SW 1271 (cell line): ENCODE measurements at places on chromosomes 5 and 9.
A peak's percentile ranks its signal among the peaks of the same experiment; 100 is the strongest.

DNA sequence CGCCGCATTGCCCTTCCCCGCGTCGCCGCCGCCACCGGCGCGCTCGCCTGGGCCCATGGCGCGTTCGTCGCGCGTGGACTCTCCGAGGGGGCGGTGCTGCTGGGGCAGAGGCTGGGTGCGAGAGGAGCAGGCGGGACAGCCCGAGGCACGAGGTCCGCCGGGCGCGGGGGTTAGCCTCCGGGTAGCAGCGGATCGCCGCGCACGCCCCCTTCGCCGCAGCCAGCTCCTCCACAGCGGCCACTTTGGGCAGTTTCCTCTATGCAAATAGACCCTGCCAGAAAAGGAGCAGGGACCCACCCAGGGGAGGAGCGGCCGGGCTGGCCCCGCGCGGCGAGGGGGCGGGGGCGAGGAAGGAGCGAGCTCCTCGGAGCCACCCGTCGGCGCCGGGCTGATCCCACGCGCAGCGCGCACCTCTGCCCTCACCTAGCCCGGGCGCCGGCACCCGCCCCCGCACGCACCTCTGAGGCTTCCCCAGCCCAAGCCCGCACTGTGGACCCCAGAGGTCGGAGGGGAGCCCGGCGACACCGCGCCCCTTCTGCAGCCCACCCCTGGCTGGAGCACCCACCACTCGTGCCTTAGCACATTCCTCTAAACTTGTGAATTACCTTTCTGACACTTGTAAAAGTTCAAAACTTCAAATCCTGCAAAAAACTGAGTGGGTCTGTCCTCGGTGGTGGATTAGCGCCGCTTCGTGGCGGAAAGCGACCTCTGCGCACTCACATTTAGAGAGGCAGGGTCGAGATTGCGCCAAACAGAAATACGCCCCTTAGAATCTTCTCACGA lies at the start of gene COL23A1:
TSS of gene COL23A1 (minus strand) at position 253 of the 783 bp plus-strand sequence.
- no peak for DNase-seq

DNA sequence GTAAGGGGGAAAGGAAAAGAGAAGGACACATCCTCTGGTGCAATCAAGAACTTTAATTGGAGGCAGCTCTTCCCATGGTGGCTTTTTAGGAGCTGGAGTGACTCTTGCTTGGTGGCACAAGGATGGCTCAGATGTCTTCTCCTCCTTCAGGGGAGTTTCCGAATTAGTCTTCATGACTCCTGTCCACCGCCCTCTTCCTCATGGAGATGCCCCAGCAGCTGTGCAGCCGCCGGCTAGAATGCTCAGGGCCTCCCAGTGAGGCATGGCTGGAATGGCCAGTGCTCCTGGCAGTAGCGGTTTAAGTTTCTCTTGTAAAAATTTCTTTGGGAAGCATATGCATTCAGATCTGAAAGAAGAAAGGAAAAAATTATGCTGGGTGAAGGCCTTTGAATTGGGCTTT lies 8.8 kb upstream of the TEX53 start:
- DNase-seq, result no peak

GRCh38 chr5:132180134-132180745 lies 47.4 kb downstream of the P4HA2 start:
- peak; percentile 17 for DNase-seq

DNA sequence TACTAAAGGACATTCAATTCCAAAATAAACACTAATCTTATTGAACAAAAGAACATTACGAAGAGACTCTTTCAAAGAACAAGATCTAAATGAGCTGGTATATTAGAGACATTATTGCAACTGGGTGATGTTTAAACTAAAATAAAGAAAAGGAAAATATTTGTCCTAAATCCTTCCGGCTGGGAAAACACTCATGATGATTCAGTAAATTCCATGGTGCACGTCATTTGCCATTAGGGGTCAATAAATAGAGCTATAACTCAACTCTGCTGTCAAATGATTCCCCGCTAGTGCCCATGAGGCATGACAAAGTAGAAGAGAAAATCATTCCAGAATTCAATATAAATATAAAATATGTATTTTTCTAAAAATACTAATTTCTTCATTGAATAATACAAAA lies 565.5 kb upstream of the TUSC1 start:
- no peak for DNase-seq

GRCh38 chr5:136330353-136331038 lies 34.8 kb downstream of the TRPC7 start:
- no peak for DNase-seq

DNA sequence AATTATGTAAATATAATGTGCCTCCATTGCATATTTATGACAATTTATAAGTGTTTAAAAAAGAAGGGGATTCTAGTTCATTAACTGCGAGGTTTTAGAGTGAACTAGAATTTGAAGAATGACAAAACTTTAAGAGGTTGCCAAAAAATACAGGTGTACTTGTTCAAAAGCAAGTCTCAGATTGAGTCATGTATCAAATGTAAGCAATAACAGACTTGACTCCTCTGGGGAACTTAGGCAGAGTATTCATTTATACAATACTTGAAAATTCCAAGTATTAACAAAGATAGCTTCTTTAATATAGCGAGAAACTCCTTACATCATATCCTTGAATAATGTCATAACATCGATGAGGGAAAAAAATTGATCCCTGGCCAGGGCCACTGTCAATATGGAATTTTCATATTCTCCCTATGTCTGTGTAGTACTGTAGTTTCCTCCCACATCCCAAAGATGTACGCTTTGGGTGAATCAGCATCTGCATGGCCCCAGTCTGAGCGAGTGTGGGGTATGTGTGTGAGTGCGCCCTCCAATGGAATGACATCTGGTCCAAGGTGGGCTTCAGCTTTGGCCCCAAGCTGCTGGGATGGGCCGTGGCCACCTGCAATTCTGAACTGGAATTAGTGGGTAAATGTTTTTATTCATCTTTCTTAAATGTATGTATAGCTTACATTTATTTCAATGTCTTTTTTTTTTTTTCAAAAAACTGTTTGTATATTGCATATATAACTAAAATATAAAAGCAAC lies 70.1 kb downstream of the RIC1 start:
- no peak for DNase-seq

DNA sequence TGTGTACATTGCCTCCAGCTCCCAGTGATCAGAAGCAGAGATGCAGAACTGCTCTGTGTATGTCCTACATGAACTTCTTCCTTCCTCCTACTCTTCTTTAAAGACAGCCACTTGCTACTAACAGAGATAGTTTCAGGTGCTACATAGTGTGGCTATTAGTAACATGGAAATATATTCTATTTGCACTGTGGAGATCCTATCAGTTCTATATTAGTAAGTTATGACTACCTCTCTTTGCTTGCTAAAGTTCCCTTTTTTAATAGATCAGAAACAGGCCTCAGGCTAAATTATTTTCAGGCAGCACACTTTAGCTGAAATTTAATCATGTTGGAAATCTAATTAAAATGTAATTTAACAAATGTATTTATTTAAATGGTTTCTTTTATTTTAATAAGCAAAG lies 64.4 kb upstream of the TNFSF8 start:
- DNase-seq, result no peak
